OCI-LY7 (cell line): ENCODE measurements at places on chromosomes 1 and 21. TPM values are rescaled to one million over a fixed set of nuclear protein-coding genes. Genes with fewer than 3 reads are reported as not detected.
A peak's percentile ranks its signal among the peaks of the same experiment; 100 is the strongest.

The LRRC71 gene
- not detected in 2 replicates for total RNA-seq

DNA sequence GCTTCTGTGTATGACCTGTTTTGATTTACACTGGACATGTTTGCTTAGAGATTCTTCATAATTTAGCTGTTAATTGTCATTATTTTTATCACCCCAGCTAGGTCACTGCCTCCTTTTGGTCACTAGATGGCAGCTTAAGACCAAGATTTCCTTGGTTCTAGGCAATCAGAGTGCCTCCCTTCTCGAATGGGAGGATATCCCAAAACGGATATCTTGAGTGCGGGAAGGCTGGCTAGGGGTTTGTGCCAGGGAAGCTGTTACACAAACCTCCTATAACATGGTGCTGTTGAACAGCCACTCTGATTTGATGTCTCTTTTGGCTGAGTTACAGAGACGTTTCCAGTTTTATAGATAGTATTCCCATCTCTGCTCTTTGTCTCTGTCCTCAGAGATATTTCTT, 283.5 kb downstream of the S1PR1 start:
- peak; percentile 42 for DNase-seq

- DNase-seq: no peak
Observed at GRCh38 chr1:198123133-198123532, 33.7 kb upstream of the NEK7 start.

DNA sequence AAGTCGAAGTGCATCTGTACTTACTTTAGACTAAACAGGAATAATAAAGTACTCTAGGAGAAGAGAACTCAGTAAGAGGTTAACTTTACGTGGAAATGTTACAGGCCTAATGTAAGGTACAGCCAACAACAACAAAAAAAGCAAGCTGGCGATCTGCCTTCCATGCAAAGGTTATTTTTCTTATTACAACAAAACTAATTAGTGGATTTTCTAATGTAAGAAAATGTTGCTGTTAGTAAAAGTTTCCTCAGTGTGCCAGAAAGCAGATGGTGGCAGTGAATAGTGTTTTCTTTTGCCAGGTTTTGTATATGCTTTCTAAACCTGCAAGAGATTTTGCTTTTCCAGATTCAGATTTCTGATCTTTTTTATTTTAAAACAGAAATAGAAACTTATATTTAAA, 179.2 kb downstream of the NFIA start:
- DNase-seq: no peak

DNA sequence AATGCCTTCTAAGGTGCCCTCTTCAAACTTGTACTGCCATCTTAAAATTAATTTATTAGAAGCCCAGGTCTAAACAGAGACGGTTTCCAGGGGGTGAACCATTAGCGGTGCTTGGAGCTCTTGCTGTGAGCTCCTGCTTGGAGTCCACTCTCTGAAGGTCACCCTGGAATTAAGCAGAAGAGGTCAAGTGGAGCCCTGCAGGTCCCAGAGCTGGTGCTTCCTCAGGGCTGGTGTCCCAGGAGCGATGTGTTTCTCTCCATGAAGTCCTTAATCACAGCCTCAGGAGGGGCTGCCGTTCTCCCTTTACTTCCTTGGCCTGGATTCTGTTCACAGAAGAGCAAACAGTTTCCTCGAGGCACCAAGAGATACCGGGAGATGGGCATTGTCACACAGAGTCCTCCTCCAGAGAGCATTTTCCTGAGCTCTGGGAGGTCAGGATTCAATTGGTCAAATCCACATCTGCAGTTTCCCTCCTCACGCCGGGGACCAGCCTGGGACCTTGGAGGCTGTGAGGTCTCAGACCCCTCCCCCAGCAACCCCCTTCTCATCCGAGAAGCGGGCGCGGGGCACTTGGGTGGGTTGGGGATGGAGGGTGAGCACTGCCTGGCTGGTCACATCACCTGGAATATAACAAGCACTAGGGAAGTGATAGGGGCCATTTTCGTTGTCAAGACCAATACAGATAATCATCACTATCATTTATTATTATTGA, 310.4 kb downstream of the AJAP1 start:
- no peak for DNase-seq
